ENCODE measurements at places on chromosomes 16 and 17.

GRCh38 chr17:73042225-73042624, 50.3 kb downstream of the SLC39A11 start:
- no peak for DNase-seq

- DNase-seq: no peak
Measured at GRCh38 chr17:2852221-2852620, 56.0 kb downstream of the RAP1GAP2 start.

GRCh38 chr17:43701318-43701743, 39.6 kb upstream of the MEOX1 start:
- DNase-seq: no peak

DNA sequence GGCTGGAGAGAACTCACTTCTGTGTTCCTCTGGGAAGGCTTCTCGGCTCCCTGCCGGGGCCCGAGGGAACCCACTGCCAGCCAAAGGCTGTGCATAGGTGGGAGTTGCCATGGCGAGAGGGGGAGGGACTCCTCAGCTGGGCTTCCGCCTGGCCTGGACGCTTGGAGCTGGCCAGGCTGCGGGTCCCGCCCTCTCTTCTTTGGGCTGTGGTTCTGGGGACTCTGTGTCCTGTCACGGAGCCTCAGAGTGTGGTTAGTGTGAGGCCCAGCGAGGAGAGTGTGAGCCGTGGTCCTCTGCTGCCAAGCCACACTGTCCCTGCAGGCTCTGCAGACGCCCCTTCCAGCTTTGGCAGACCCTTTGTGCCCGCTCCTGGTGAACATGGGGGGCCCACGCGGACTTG, 123.1 kb downstream of the OR1D5 start:
- DNase-seq: no peak

DNA sequence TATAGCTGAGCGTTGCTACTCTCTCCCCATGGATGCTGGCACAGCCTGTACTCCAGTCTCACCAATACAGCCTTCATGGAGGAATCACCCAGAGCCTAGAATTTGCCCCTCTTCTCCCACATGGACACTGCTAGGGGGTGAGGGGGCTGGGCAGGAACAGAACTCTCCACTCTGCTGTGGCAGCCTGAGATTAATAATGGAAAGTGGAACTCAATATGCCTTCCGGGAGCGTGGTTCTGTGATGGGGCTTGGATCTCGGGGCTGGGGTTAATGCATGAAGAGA, 1.2 kb downstream of the SLC9A5 start:
- no peak for DNase-seq

DNA sequence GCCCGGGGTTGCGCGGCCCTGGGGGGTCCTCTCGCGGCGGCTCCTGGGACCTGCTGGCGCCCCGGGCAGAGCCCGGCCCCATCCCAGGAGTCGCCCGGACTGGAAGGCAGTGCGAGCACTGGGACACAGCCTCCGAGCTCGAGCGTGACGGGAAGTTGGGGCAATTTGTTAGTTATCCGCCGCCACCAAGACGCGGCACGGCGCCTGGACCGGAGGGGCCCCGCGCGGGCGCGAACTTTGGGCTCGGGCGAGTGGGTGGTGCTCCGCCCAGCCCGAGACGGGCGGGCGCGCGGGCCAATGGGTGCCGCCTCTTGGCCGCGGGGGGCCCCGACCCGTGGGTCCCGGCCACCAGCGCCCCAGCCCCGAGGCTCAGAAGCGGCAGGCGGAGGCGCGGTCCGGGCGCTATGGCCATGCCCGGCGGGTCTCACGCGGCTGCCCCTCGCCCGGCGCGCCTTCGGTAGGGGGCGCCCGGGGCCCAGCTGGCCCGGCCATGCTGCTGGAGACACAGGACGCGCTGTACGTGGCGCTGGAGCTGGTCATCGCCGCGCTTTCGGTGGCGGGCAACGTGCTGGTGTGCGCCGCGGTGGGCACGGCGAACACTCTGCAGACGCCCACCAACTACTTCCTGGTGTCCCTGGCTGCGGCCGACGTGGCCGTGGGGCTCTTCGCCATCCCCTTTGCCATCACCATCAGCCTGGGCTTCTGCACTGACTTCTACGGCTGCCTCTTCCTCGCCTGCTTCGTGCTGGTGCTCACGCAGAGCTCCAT, at the start of gene ADORA2B:
TSS of gene ADORA2B (plus strand) at position 372 of the 768 bp plus-strand sequence. CDS start at position 491, 119 bp downstream.
- DNase-seq: peak; percentile 15

- DNase-seq: no peak
Measured at GRCh38 chr16:8096211-8096610, 494.1 kb downstream of the TMEM114 start.

- no peak for DNase-seq
Measured at GRCh38 chr17:7720125-7720524, 2.6 kb downstream of the DNAH2 start.

- no peak for DNase-seq
Measured at GRCh38 chr17:68498479-68499326, 13.5 kb upstream of the PRKAR1A start.

DNA sequence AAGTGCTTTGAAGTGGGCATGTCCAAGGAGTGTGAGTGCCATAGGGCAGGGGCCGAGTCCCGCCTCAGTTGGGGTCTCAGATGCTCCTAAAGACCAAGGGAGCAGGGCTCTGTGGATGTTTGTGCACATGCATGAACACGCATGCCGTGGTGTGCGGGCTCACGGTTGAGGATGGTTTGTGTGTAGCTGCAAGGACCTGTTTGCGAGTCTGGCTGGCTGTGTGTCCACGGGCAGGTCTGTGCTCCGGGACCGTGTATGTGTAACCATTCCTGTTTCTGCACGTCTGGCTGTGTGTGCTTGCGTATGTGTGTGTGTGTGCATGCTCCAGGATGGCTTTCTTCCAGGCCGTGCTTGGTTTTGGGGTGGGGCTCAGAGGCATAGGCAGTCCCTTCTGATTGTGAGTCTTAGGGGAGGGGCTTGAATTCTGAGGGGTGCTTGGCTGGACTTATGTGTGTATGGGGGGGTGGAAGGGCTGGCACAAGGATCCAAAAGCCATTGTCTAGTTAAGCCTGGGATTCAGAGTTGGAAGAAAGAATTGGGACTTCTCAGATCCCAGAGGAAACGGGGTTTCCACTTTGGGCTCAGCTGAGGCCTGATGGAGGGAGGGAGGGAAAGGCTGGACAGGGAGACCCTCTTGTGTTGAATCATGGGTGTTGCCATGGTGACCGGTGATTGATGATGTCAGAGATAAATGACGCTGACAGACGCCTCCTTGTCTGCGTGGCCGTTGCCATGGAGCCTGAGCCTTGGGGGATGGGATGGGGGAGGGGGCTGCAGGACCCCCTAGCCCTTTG, 14.4 kb downstream of the GJD3 start:
- DNase-seq: no peak

- DNase-seq: no peak
Measured at GRCh38 chr16:84054271-84054670, 11.7 kb upstream of the SLC38A8 start.

- no peak for DNase-seq
Measured at GRCh38 chr17:49061524-49061943, 64.3 kb downstream of the IGF2BP1 start.

DNA sequence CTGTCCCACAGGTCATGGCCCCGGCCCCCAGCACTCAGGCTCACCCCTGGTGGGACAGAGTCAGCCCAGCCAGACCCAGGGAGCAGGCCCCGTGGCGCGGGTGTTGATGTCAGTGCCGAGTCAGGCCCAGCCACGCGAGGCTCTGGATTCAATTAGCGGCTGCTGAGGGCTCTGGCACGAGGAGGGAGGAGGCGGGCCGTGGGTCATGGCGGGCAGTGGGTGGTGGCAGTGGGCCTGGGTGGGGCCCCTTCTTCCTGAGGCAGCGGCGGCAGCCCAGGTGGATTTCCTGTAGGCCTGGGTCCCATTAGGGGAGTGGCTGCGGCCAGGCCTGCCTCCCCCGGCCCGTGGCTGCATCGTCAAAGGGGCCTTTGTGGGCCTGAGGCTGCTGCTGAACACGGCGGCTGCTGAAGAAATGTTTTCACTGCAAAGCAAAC, 12.9 kb downstream of the VASN start:
- no peak for DNase-seq

DNA sequence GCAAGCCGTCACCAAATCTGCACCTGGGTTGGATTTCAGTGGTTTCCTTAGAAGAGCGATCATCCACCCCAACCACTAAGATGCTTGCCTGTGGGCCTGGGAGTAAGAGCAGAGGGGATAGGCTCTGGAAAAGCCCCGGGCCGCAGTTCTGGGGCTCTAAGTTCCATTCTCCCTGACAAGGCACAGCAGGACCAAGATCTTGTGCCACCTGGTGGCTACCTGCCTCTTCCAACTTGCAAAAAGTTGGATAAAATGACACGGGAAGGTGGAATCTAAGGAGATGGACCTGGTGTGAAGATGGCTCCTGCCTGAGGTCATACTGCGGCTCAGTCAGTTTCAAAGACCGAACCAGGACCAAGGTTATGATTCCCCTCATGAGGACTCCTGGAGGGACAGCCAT, 42.3 kb downstream of the ABCC12 start:
- DNase-seq: no peak

DNA sequence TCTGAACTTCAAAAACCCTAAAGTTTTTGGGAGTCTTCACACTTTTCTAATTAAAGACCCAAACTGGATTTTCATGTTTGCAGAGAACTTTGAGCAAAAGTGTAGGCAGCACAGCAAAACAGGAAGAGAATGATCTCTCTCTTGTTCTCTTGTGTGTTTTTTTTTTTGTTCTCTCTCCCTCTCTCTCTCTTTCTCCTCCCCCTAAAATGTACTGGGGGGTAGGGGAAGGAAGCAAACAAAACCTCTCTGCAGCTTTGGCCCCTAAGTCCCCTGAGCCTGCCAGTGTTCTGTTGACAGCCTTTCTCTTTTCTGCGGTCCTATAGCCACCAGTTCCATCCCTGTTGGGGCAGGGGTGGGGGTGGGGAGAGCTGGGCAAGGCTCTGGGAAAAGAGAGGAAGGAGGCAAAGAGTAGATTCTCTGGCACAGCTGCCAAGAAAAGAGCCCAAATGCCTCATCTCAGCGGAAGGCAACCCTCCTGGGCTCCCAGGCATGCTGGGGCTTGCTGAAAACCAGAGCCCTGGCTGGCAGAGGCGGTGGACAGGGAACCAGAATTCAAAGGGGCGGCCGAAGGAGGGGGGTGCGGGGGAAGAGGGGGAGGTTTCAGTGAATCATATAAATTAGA, 295.3 kb downstream of the SOX9 start:
- no peak for DNase-seq

- DNase-seq: no peak
Measured at GRCh38 chr17:68955181-68955841, at the start of gene ABCA8. ABCA8 (minus strand) TSS chr17:68955392; CDS start chr17:68942034, 13,358 bp downstream.

DNA sequence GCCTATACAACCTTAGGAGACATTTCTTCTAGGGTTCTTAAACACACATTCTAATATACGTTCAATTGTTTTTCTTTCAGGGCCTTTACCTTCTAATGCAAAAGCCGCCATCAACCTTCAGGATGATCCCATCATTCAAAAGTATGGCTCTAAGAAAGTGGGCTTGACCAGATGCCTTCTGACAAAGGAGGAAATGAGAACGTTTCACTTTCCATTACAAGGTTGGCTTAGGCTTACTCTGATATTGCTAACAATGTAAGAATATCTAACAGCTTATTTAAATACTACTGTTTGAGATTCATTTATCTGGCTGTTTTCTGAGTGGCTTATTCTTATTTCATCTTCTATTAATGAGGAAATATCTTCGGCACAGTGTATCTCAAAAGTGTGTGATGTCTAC, 15.4 kb downstream of the REXO5 start:
- no peak for DNase-seq

GRCh38 chr17:60355663-60356594, 36.0 kb downstream of the USP32 start:
- no peak for DNase-seq

DNA sequence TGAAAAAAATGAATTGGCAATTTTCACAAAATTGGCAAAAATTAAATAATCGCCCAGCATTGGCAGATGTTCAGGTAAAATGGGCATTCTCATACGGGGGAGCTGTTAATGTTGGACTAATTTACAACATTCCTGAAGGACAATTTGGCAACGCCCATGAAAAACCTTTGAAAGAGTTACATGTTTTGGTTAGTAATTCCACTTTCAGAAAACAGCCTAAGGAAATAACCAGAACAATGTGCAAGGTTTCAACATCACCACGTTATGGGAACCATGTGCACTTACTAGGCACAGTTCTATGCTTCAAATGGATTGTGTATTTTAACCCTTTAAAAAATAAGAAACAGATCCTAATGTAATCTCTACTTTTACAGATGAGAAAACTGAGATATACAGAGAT, 62.7 kb downstream of the CDYL2 start:
- no peak for DNase-seq

GRCh38 chr16:65222536-65222935, 100.7 kb upstream of the CDH11 start:
- no peak for DNase-seq

GRCh38 chr16:57664662-57665025, 3.5 kb upstream of the ADGRG3 start:
- no peak for DNase-seq

- no peak for DNase-seq
Measured at GRCh38 chr16:9372934-9373890, 281.8 kb downstream of the HAPSTR1 start.

GRCh38 chr17:22507823-22508222, 815.5 kb downstream of the KCNJ18 start:
- DNase-seq: no peak

DNA sequence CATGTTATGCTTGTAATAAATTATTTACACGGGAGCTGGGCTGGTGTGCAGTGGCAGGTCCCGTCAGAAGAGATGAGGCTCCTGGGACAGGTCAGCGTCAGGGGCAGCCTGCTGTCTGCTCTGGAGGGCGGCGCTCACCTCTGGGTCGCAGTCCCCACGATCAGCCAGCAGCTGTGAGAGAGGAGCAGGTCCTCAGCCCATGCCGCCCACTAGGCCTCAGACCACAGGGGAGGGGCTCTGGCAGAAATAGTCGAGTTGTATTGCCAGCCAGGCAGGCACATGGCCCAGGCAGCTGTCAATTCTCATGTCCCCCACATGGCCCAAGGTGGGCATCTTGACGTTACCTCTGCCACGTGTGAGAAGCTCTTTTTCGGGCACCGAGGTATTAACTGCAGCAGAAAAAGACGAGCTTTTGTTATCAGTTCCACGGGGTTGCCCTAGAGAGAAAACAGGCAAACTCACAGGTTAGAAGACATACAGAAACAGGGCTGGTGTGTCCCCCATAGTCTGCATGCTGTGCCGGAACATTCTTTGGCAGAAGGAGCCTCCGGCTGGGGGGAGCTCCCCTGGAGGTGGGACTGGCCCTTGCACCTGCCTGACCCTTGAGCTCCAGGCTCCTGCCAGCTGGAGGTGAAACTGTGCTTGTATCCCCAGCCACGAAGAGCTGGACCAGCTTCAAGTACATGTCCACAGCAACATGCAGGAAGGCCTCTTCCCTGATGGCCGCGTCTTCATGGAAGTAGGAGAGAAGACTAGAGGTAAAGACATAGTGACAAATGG, 17.4 kb downstream of the ZNF276 start:
- DNase-seq: no peak

- no peak for DNase-seq
Measured at GRCh38 chr17:73210002-73210678, 17.3 kb downstream of the COG1 start.

- no peak for DNase-seq
Measured at GRCh38 chr17:82970818-82971590, 108.4 kb upstream of the METRNL start.

Data from stimulated activated CD8-positive, alpha-beta memory T cell treated with anti-CD3 and anti-CD28 coated beads, Interleukin-4, amount 100 ng/mL, for 4 hours (primary cell).